NCI-H82 (cell line): ENCODE measurements at places on chromosomes 7 and 10.
A peak's percentile ranks its signal among the peaks of the same experiment; 100 is the strongest.

GRCh38 chr10:62811159-62811875, 4.8 kb downstream of the EGR2 start:
- DNase-seq: no peak

DNA sequence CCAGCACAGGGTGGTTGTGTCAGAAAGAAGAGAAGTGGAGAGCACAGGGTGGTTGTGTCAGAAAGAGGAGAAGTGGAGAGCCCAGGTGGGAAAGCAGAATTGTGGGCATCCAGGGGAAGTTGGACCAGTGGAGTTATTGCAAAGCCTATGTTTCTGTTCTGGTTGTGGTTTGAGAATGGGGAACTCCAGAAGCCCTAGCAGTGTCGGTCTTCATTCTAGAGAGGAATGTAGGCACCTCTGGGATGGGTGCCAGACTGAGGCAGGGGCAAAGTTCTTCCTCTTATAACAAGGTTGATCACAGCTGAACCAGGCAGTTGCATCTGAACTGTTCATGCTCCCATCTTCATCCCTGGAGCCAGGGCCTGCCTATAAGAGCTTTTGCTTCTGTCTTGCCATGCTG, 954 bp downstream of the FSCN3 start:
- DNase-seq: no peak

DNA sequence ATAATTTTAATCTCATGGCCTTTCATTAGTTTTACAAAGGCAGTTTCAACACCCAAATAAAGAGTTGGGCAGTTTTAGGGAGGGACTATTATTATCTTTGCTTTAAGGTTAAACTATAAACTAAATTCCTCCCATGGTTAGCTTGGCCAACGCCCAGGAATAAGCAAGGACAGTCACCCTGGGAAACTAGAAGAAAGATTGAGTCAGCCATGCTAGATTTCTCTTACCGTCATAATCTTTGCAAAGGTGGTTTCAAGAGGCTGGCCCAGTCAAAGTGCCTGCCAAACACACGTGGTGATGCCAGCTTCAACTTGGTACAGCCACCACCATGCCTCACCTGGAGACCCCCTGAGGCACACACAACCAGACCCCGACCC, 317.4 kb upstream of the SP8 start:
- DNase-seq: no peak

- DNase-seq: no peak
Observed at GRCh38 chr7:111992601-111993000, 213.6 kb downstream of the DOCK4 start.

- no peak for DNase-seq
Observed at GRCh38 chr10:106508950-106509349, 655.6 kb downstream of the SORCS1 start.

- no peak for DNase-seq
Observed at GRCh38 chr7:75951506-75951905, 36.6 kb downstream of the POR start.

GRCh38 chr7:70495033-70495376, 636.9 kb upstream of the GALNT17 start:
- DNase-seq: no peak

- DNase-seq: peak; percentile 70
Observed at GRCh38 chr7:29622335-29623265, 59.0 kb downstream of the PRR15 start.

- DNase-seq: no peak
Observed at GRCh38 chr7:18831419-18831818, 286.0 kb downstream of the TWIST1 start.

DNA sequence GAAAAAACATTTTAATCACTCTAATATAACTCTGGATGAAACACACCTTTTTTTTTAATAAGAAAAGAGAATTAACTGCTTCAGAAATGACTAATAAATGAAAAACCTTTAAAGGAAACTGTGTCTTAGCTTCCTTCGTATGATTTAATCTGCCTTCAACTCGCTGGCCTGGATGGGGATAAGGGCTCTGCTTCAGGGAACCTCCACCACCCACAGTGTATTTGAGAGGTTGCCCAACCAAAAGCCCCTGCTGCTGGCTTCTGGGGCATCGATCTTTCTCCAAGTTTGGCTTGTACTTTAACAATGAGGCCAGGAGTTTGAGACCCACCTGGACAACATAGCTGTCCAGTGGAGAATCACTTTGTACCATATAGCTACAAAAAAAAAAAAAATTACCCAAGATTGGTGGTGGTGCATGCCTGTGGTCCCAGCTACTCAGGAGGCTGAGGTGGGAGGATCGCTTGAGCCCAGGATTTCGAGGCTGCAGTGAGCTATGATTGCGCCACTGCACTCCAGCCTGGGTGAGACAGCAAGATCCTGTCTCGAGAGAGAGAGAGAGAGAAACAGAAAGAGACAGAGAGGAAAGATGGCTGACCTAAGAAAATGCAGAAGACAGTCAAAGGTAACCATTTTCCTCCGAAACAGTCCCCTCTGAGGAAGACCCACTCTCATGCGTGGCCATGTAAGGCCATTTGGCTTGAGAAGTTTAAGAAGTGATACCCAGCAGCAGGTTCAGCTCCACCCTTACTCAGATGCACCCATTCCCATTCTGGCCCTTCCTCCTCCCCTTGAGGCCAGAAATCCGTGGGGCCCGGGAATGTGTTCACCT, 13.6 kb upstream of the LIMK1 start:
- no peak for DNase-seq

- no peak for DNase-seq
Observed at GRCh38 chr10:12351447-12351846, 2.1 kb downstream of the CAMK1D start.

- DNase-seq: no peak
Observed at GRCh38 chr10:74787457-74787856, 38.9 kb upstream of the KAT6B start.

DNA sequence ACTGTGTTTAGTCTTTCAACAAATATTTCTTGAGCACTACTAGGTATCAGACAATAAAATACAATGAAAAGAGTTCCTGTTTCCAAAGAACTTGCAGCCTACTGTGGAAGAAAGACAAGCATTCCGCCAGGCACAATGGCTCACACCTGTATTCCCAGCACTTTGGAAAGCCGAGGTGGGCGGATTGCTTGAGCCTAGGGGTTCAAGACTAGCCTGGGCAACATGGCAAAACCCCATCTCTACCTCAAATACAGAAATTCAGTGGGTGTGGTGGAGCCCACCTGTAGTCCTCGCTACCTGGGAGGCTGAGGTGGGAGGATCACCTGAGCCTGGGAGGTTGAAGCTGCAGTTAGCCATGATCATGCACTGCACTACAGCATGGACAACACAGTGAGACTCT, 6.1 kb downstream of the SVOPL start:
- no peak for DNase-seq

- DNase-seq: peak; percentile 98
Observed at GRCh38 chr7:76386691-76387260, 22.7 kb downstream of the SSC4D start.

GRCh38 chr7:130400120-130400572, 19.9 kb downstream of the CPA1 start:
- DNase-seq: no peak

GRCh38 chr7:128271942-128272481, 30.9 kb downstream of the LEP start:
- no peak for DNase-seq

- DNase-seq: no peak
Observed at GRCh38 chr7:151497306-151497871, 22.3 kb downstream of the RHEB start.

- DNase-seq: no peak
Observed at GRCh38 chr10:3213208-3213607, 40.6 kb upstream of the PITRM1 start.

GRCh38 chr7:157889480-157889879, 552.7 kb downstream of the DNAJB6 start:
- DNase-seq: no peak

- no peak for DNase-seq
Observed at GRCh38 chr7:70183278-70183677, 585.0 kb downstream of the AUTS2 start.

DNA sequence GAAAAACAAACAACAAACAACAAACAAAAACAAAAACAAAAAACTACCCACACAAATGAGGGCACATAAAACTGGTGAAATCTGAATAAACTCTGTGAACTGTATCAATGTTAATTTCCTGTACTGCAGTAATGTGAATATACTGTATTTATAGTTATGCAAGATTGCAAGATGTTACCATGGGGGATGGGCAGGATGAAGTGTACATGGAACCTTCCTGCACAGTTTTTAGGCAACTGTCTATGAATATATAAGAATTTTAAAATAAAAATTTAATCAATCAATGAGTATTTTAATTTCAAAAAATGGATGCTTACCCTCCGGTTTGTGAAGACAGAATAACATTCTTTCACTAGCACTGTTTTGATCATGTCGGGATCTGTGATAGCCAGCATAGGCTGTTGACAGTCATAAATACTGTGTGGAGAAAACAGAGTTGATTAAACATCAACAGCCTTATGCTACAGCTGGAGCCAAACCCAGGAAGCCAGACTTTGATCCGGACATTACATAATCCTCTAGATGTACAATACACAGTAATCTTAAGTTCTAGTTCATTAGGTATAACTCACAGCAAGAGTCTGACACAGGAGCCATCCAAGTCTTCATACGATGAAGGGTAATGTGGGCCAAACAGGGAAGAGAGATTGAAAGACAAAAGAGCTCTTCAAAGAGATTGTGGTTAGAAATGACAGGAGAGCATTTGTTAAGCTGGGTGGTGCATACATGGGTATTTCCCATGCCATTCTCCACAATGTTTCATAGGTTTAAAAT, 14.8 kb downstream of the CYP3A7 start:
- DNase-seq: no peak

DNA sequence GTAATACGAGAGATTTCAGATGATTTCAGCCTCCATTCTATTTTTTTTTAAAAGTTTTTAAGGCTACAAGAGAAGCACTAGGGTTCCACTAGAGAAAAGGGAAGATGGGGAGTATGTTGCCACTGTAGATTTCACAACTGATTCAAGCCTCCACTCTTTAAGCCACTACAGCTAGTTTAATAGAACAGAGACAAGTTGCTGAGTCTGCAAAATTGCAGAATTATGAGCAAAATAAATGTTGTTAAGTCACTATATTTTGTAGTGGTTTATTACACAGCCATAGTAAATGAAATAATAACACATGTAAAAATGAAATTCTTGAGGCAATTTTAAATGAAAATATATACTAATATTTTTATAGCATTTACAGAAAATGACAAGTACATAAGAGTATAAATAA, 96.0 kb upstream of the POT1 start:
- DNase-seq: no peak

DNA sequence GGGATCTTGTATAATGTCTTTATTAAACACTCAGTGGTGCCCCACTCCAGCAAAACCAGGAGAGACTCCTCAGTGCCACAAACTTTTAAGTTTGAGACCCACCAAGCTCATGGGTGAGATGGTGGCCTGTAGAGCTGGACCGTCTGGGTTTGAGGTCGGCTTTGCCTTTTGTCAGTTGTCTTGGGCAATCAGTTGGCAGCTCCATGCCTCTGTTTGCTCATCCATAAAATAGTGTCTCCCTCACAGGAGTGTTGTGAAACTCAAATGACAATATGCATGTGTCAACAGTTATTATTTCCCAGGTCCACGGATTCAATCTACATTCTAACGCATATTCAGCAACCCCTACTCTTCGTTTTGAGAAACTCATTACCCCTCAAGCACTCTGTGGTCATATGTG, 367.8 kb upstream of the C7orf33 start:
- DNase-seq: no peak

DNA sequence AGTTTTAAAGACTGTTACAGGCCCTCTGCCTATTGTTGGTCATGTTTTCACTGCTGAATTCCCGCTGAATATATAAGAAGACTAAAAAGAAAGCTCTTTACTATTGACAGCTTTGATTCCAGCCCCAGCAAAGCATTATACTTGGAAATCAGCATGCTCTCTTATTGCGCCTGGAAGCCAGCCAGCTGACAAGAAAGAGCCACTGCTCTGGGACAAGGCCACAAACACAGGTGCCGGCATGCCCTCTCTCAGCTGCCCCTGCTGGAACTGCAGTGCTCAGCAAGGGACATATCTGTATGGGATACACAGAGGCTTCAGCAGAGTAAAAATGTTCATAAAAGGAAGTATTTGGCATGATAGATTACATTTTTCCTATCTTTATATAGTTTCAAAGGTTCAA, 523.9 kb downstream of the ADRA2A start:
- no peak for DNase-seq

- DNase-seq: no peak
Observed at GRCh38 chr10:10293481-10293951, 724.2 kb upstream of the CELF2 start.

- DNase-seq: no peak
Observed at GRCh38 chr10:114000457-114001010, 43.1 kb upstream of the ADRB1 start.

GRCh38 chr10:24465891-24466818, 257.2 kb downstream of the KIAA1217 start:
- DNase-seq: no peak

GRCh38 chr10:128979405-128979804, 487.6 kb upstream of the MGMT start:
- DNase-seq: no peak

GRCh38 chr7:80346704-80347103, 165.2 kb downstream of the GNAT3 start:
- no peak for DNase-seq

- DNase-seq: no peak
Observed at GRCh38 chr10:104330168-104331110, 7.8 kb downstream of the ITPRIP start.

GRCh38 chr7:1945558-1945957, 275.5 kb downstream of the ELFN1 start:
- DNase-seq: no peak

- DNase-seq: no peak
Observed at GRCh38 chr10:62011558-62011957, 110.1 kb downstream of the ARID5B start.

DNA sequence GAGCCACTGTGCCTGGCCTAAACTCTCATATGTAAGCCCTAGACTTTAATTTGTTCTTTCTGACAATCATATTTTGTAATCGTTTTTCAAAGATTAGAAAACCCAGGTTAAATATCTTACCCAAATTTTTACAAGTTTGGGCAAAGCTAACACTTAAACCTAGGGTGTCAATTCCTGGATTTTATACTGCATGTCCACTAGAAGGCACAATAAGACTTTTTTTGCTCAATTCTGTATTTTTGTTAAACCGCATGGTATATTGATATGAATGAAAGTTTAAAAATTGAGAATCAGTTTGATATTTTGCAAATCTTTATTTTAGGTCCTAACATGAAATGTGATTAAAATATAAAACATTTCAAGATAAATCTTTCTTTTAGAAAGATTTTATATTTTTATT, 29.3 kb downstream of the DYNC2I1 start:
- DNase-seq: no peak
